ENCODE measurements at places on chromosomes 1 and 21.
A peak's percentile ranks its signal among the peaks of the same experiment; 100 is the strongest.

DNA sequence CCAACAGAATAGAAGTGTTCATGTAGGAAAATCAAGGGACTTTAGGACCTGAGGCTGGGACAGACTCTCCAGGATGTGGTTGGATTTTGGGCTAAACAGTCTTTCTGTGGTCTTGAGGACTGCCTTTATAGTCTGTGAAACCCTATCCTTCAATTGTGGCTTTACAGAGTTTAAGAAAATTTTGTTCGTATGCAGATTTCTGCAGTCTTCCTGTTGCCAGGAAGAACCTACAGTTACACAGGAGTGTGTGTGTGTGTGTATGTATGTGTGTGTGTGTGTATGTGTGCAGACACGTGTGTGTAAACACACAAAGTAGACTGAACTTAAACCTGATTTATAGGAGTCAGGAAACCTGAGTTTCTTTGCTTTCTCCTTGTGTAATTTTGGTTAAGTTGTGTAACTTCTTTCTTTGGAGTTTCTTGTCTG is 22.8 kb downstream of the NEK7 start:
- no peak for DNase-seq

GRCh38 chr1:38268226-38268625 is 221.6 kb upstream of the POU3F1 start:
- no peak for DNase-seq

GRCh38 chr1:203324105-203325025 is 19.0 kb downstream of the BTG2 start:
- DNase-seq, result peak; percentile 50

DNA sequence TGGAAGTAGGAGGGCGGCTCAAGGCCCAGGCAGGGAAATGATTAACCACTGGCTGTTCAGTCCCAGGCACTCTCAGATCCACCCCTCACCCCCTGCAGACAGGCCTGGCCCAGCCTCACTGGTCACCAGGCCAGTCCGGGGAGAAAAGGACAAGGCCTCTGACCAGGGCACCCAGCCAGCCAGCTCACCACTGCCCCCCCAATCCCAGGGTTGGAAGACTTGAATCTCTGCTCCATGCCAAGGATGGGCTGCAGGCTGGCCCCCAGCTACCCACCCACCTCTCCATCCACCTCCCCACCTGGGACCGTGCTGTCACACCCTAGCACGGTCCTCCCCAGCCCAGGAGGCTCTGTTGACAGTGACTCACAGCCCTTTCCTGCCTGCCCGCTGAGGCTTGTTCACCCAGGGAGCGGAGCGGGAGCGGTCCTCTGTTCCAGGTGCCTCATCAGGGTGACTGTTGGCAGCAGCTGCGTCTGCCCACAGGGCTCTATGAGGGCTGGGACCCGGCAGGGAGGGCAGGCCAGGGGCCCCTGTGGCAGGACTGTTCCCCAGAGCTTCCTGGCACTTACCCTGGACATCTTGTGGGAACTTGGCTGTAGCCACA is 2.2 kb downstream of the LAD1 start:
- no peak for DNase-seq

- DNase-seq, result no peak
Observed at GRCh38 chr1:36203554-36204346, 20.5 kb upstream of the THRAP3 start.

DNA sequence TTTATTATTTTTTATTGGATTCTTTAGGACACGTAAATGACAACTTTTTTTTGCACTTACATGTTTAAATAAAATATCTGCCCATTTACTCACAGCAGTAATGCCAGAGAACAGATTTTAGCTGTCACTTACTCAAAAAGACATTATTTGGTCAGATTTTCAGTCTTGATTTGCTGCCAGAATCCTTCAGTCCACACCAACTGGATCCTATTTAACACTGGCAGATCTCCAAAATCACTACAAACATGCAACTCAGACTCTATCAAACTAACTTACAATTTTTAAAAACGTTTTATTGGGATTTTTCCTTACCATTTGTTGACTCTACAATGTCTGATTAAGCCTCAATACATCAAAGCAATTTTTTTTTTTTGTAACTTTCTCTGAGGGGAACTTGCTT is 11.1 kb downstream of the ATP6V1G3 start:
- no peak for DNase-seq

- no peak for DNase-seq
Observed at GRCh38 chr1:62304515-62304914, 14.7 kb downstream of the KANK4 start.
